ENCODE measurements at places on chromosomes 4 and X.
A peak's percentile ranks its signal among the peaks of the same experiment; 100 is the strongest.

GRCh38 chr4:120005076-120005475, 61.6 kb downstream of the MAD2L1 start:
- no peak for DNase-seq

DNA sequence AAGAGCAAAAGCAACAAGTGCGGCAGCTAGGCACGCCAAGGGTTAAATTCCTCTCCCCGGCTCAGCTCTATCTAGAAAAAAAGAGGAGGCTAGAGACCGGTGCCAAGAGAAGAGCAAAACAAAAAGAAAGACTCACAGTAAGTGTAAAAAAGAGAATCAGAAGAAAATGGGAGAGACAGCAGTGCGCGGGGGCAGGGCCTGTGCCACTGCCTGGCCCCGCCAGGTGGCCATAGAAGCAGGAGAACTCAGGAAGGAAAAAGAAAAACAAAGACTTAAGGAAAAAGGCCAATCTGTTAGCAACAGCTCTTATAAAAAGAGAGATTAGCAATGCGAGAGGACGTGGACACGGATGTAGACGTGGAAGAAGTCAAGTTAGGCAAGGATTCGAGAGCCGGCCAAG, 3.2 kb downstream of the ACOX3 start:
- no peak for DNase-seq

DNA sequence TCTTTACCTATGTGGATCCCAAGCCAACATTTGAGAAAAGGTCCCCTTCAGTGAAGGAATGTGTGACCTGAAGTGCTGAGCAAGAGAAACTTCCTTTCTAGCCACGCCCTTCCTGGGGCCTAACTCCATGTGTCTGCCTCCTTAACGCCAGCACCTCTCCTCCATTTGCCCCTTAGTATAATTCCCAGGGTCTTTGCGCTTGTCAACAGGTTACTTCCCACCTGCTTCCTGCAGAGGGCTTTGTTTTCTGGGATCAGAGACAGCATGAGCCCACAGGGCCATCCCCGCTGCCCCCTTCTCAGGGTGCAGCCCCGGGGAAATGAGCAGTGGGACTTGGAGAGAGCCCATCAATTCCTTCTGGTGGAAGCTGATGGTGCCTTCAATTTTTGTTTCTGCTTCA, 45.9 kb upstream of the DRD5 start:
- no peak for DNase-seq

- DNase-seq, result peak; percentile 3
These were observed 33.9 kb downstream of the WDR1 start for GRCh38 chr4:10082459-10083272.

GRCh38 chr4:131137196-131137595, 2011.9 kb upstream of the PCDH10 start:
- DNase-seq, result no peak

- DNase-seq, result no peak
These were observed 450 bp downstream of the ACSL1 start for GRCh38 chr4:184825141-184825895.

GRCh38 chrX:16319929-16320328, 152.6 kb downstream of the MAGEB17 start:
- DNase-seq, result no peak

- no peak for DNase-seq
These were observed 96.0 kb downstream of the DHRSX start for GRCh38 chrX:2404776-2405175.

GRCh38 chrX:51860679-51861078, 32.7 kb upstream of the MAGED1 start:
- no peak for DNase-seq

DNA sequence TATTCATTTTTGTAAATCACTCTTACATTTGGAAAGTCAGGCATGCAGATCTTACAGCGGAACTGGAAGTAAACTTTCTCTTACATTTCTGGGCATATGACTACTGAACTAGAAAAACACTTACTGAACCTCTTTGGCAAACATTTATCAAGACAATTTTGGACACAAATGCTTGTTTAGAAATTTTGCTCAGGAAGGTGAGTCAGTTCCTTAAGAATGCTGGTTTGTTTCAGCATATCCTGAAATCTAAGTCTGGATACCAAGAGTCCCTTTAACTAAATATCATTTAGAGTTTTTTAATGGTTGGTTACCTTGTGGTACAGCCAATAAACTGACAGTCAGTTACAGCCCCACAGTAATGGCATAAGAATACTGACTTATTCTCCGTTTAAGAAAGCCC, 15.0 kb downstream of the SHISA3 start:
- DNase-seq, result no peak

GRCh38 chr4:75169427-75169826, 236.5 kb downstream of the PARM1 start:
- no peak for DNase-seq

GRCh38 chrX:134139090-134139489, 97.9 kb upstream of the CCDC160 start:
- DNase-seq, result no peak

GRCh38 chrX:55326985-55327384, 62.3 kb upstream of the PAGE3 start:
- no peak for DNase-seq

- DNase-seq, result no peak
These were observed 112.5 kb downstream of the RASGEF1B start for GRCh38 chr4:81359207-81359606.

- no peak for DNase-seq
These were observed 199.0 kb upstream of the MAMLD1 start for GRCh38 chrX:150163956-150164726.

DNA sequence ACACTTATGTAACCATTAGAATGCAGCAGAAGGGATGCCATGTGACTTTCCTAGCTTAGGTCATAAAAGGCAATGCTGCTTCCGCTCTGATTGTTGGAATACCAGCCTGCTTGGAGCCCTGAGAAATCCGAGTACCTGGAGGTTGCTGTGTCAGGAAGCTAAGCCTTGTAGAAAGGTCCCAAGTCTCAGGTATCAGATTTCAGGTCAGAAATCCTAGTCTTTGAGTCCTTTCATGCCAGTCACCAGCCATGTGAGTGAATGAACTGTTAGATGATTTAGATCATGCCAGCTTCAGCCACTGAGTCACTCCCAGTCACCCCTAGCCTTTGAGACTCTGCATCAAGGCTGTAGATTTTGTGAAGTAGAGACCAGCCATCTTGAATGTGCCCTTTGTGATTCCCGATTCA, 23.5 kb downstream of the RAP1GDS1 start:
- no peak for DNase-seq

DNA sequence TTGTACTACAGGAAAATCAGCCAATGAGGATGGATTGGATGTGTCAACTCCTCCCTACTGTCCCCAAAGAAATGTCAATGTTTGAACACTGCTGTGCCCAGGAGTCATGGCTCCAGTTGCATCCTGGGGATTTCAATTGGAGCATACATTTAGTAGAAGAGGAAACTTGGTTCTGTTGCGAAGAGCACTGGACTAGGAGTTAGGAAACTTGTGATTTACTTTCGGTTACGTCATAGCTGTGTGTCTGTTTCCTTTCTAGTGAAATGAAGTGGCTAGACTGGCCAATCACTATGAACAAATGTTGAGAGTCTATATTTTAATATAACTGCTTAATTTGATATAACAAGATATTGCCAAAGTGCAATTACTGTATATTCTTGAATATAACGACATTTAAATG, 35.2 kb downstream of the ARL9 start:
- no peak for DNase-seq

DNA sequence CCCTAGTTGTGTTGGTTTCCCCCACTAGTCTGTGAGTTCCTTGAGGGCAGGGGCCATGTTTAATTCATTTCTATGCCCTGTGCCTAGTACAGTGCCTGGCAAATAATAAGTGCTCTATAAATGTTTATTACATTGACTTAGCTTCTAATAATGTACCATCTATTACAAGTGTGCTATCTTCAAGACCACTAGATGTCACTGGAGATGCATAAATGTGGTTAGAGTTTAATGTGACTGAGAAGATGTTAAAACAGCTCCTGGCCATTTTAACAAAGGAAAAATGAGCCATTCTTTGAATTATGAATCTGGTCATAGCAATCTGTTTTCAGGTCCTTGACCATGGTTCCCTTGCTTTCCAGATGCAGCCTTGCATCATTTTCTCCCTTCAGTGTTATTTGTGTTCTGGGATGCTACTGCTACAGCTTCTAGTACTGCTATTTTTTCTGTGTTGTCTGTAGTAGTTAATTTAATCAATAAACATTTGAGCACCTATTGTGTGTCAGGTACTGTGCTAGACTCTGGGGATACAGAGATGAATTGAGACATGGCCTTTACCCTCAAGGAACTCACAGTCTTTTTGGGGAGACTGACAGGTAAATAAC, 43.2 kb downstream of the SLC9A6 start:
- no peak for DNase-seq

GRCh38 chr4:67678612-67679011, 22.3 kb downstream of the UBA6 start:
- no peak for DNase-seq

DNA sequence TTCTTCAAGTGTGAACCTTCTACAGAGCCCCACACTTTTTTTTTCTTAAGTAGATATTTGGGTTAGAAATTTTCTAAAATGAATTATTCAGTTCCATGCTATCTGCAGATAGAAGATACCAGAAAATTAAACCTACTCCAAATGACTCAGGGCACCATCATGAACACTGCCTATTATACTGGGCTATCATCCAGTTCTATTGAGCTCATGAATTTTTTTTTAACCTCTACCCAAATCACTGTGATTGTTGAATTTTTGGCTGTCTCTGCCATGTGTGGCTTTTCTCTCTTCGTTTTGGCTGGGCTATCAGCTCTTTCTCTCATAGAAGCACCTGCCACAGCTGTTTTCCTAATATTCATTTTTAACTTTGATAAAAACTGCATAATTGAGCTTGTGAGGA, 31.0 kb upstream of the SLC34A2 start:
- no peak for DNase-seq

- no peak for DNase-seq
These were observed 71.1 kb upstream of the SCOC start for GRCh38 chr4:140302151-140302859.

GRCh38 chrX:151396042-151396824, 773 bp upstream of the VMA21 start:
- no peak for DNase-seq

Data from tibial nerve (tissue), 4 donors.